ENCODE measurements at places on chromosomes 7 and 10. TPM values are rescaled to one million over a fixed set of nuclear protein-coding genes. Genes with fewer than 3 reads are reported as not detected.

Gene BMPR1A
- total RNA-seq: 71.7 TPM

DNA sequence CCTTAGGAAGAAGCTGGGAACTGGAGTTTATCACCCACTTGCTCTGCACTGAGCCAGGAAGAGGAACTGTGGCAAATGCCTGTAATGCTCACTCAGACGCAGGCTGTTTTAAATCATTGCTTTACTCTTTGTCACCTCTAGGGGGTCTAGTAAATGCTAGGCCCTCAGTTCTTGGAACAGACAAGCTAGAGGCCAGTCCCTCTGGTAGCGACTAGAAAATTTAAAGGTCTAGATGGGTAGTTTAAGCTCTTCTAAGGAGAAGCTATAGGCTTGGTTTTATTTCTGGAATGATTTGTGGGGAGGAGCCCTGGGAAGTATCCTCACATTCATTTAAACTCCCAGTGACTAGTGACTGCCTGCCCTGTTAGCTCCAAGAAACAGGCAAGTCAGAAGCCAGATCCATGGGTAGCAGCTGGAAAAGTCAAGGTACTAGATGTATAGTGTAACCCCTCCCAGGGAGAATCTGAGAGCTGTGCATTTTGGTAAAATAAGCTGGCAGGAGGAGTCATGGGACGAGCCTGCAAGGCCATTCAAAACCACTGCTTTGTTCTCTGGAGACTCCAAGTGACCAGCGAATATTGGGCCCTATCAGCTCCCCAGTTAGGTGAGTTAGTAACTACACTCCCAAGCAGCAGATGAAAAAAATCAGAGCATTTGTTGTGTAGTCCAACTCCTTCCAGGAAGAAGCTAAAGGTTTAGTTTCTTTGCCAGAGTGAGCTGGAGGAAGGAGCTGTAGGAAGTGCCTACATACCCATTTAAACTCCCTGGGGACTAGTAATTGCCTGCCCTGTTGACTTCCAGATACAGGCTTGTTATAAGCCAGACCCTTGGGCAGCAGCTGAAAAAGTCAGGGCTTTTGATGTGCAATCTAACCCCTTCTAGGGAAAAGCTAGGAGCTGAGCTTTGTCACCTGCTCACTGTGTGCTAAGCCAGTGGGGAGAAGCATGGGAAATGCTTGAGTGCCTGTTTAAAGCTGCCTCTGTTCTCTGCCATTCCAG, 68.9 kb downstream of the DYNC1I1 start:
- DNase-seq: peak; percentile 27

- no peak for DNase-seq
Measured at GRCh38 chr7:107882766-107883165, 8.2 kb upstream of the DLD start.

Gene PNLIPRP2
- not detected for total RNA-seq

Gene PAX4
- total RNA-seq: not detected

Gene PPA1
- 219 TPM for total RNA-seq

DNA sequence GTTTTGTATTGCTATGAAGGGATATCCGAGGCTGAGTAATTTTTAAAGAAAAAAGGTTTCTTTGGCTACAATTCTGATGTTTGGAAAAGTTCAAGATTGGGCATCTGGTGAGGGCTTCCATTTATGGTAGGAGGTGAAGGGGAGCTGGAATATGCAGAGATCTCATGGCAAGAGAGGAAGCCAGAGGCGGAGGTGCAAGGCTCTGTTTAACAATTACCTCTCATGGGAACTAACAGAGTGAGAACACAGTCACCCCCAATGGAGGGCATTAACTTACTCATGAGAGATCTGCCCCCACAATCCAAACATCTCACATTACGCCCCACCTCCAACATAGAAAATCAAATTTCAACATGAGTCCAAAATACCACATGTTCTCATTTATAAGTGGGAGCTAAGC, 62.0 kb downstream of the AKR1D1 start:
- DNase-seq: no peak

Gene PIP
- not detected for total RNA-seq

GRCh38 chr7:146331369-146331768, 214.8 kb downstream of the CNTNAP2 start:
- no peak for DNase-seq

Gene ZNF425
- total RNA-seq: 4.7 TPM

DNA sequence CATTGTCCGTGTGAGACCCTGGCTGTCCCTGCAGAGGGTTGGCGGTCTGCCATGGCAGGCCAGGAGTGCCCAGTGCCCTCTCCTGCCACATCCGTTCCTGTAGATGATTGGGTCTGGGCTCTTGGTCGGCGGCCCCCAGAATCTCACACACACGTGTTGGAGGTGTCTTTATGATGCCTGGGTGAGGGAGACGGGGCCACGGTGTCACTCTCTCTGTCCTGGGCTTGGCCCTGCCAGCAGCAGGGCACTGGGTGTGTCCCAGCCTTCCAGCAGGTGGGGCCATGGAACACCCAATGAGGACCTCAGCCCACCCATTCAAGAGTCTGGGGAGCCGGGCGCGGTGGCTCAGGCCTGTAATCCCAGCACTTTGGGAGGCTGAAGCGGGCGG, 30.2 kb downstream of the UNC5B start:
- no peak for DNase-seq

DNA sequence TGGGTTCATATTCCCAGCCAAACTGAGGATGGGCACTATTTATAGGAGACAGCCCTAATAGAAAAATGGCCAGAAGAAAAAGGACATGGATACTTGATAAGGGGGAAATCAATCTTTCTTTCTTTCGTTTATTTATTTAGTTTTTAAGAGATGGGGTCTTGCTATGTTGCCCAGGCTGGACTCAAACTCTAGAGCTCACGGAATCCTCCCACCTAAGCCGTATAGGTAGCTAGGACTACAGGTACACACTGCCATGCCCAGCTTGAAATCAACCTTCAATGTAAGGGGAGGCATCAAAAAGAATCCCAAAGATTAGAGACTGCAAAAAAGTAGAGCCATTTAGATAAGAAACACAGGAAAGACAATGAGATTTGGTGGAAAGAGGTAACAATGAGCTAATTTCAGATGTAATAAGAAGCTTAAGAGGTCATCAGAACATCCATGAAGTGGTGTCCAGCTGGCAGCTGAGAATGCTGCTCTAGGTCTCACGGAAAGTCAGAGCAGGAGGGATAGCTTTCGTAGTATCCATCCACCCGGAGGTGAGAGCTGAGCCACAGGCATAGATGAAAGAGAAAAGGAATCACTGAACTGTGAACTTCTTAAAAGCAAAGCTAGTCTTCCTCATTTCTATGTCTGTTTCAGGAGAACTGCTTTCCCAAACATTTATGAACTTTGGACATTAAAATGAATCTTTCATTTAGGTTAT, 10.5 kb upstream of the ABLIM1 start:
- no peak for DNase-seq

DNA sequence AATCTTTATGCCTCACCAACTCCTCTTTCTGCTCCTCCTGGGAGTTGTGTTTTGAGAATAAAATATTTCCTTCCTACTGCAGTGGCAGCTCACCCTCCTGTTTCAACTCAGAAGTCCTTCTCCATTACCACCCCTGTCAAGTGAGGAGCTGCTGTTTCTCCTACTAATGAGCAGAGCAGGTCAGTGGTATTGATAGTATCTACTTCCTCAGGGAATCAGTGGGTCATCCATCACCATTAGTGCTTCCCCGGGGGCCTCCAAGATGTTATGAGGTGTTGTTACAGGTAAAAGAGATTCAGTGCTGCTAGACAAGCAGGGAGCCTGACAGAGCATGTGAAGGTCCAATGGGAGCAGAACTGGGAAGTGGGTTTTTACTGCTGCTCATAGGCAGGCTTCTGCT, 795.2 kb downstream of the REEP3 start:
- no peak for DNase-seq

GRCh38 chr10:71234970-71235685, 22.8 kb downstream of the UNC5B start:
- DNase-seq: peak; percentile 91

DNA sequence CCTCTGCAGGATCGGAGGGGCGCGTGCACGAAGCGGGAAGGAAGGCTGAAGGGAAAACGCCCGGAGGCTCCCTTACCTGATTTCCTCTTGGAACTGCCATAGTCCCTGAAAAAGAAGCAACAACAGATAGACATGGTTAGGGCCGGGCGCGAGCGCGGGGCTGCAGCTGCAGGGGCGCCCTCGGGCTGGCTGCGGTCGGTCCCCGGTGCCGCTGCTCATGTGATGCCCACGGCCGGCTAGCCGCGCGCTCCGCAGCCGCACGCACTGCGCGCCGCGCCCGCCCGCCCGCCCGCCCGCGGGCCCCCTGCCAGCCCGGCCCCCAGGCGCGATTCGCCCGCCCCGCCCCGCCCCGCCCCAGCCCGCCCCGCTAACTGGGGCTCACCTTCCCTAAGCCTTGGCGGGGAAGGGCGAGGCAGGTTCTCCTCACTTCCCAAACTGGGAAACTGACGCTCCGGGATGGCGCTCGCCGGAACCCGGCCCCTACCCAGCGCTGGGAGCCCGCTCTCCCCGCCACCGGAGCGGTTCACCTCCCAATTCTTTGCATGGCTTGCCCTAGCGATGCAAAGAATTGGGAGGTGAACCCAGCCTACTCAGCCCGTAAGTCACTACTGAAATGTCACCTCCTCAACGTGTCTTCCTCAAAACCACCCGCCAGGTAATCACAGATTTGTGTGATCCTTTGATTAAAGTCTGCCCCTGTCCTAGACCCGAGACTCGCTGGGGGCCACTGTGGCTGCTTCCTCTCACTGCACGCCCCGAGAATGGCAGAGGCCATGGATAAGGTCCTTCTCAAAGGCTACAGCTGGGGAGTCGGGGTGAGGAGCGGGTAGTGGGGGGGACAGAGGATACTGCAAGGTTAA, 162.2 kb downstream of the SH3PXD2A start:
- peak; percentile 97 for DNase-seq

- peak; percentile 93 for DNase-seq
Measured at GRCh38 chr7:76294344-76295024, 8.0 kb upstream of the HSPB1 start.

GRCh38 chr10:78740976-78741915, 327.5 kb upstream of the ZMIZ1 start:
- DNase-seq: no peak

- DNase-seq: no peak
Measured at GRCh38 chr7:28630350-28630749, 218.0 kb downstream of the CREB5 start.

Gene CALHM3
- not detected for total RNA-seq

Gene PRPS1L1
- not detected for total RNA-seq

Gene EEF1AKMT2
- total RNA-seq: 20.3 TPM

- no peak for DNase-seq
Measured at GRCh38 chr7:122248472-122248871, 56.1 kb downstream of the FEZF1 start.

DNA sequence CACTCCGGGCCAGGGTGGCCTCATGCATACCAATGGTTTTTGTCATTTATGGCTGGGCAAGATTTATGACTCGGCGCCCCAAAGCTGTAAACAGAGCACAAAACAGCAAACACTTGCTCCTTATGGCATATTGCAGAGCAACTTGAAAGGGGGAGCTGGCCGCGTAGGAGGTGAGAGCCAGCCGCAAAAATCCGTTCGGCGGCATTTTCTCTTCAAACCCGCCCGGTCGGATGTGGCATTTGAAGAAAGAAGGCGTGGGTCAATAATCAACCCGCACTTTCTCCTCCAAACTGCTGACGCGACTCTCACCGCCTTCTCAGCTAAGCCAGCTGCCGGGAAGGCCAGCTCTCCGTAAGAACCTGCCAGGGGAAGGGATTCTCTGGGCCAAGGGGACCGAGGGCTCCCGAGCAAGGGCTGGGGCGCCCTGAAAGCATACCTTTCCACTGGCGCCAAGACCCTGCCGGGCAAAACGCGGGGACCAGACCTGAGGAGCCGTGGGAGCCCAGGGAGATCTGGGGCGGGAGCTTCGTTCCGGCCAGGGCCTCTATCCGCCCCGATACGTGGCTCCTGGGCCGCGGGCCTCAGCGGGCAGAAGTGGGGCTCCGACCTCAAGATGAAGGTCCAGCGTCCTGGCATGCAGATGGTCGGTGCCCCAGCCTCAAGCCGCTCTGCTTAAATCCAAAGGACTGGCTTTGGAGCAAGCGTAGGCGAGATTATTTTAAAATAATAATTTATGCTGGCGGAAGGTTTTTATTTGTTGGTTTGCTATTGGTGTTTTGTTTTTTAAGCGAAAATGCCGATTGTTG, 12.9 kb upstream of the HOXA2 start:
- peak; percentile 93 for DNase-seq

DNA sequence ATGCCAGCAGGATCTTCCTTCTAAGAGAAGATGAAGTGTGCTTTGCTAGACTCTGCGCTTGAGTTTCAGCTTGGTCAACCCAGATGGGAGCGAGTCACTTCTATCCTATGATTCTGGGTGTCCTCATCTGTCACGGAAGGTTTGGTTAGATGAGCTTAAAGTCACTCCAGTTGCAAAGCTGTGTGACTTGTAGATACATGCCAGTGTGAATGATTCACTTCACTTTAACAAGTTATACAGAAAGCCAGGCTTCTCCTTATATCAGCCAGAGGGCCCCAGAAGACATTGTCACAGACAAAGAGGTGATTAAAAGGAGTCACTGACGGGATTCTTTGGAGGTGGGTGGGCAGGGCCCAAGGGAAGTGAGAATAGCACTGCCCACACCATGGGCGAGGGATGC, 122.6 kb upstream of the PFKP start:
- no peak for DNase-seq

DNA sequence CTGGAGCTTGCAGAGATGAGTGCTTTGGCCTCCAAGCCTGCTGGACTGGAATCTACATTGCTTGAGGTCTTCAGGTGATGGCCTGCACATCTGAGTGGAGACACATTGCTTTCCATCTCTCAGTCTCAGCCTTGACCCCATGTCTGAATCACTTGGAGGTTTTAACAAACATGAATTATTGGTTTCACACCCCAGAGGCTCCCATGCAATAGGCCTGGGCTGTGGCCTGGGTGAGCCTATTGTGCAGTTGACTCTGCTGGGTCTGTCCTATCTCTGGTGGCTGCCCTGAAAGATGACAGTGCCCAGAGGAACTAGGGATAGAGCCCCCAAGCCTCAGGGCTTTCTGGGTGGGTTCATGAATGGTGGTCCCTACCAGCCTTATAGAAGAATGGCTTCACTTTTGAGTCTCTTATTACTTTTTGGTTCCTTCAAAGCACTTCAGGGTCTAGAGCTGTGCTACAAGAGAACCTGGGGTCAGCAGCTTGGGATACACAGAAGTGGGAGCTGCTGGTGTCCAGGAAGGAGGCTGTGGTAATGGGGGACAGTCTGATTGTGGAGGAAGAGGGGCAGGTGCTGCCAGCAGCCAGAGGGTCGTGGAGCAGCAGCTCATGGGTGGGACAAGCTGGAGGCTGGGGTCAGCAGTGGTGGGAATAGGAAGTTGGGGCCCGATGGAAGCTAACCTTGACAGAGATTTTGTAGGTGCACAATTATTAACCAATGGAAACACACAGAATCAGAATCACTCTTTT, 5.5 kb downstream of the RAMP3 start:
- peak; percentile 13 for DNase-seq

Gene HTR5A
- total RNA-seq: not detected

Gene SNX10
- 1.2 TPM for total RNA-seq

GRCh38 chr10:95506056-95506737, 55.0 kb downstream of the SORBS1 start:
- DNase-seq: no peak

- DNase-seq: peak; percentile 60
Measured at GRCh38 chr7:106415433-106415832, 130.7 kb upstream of the NAMPT start.

Gene CCDC7
- 25.6 TPM for total RNA-seq

Gene SPDYE1
- total RNA-seq: not detected

- DNase-seq: no peak
Measured at GRCh38 chr7:1703441-1703840, 33.4 kb downstream of the ELFN1 start.

Data from osteoblast (primary cell).